Stimulated activated CD8-positive, alpha-beta memory T cell treated with anti-CD3 and anti-CD28 coated beads, Interleukin-15, amount 100 ng/mL, for 24 hours (primary cell): ENCODE measurements at places on chromosomes 12 and 14.

GRCh38 chr12:53054112-53054878, 4.4 kb downstream of the TNS2 start:
- peak; percentile 83 for DNase-seq

GRCh38 chr12:26749781-26750180, 83.2 kb downstream of the ITPR2 start:
- no peak for DNase-seq

DNA sequence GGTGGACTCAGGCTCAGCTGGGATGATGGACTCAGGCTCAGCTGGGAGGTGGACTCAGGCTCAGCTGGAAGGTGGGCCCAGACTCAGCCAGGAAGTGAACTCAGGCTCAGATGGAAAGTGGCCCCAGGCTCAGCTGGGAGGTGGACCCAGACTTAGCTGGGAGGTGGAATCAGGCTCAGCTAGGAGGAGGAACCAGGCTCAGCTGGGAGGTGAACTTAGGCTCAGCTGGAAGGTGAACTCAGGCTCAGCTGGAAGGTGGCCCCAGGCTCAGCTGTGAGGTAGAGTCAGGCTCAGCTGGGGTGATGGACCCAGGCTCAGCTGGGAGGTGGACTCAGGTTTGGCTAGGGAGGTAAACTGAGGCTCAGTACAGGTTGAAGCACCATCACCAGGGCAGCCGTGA, 21.8 kb upstream of the C14orf180 start:
- DNase-seq = no peak

- DNase-seq = no peak
These were observed 128.0 kb upstream of the RAP1B start for GRCh38 chr12:68482660-68483059.
